ENCODE measurements at places on chromosomes 5 and 9.

- DNase-seq: no peak
Measured at GRCh38 chr9:121945849-121946248, 147.3 kb downstream of the TTLL11 start.

- DNase-seq: no peak
Measured at GRCh38 chr9:132733260-132733815, 63.1 kb downstream of the GTF3C4 start.

DNA sequence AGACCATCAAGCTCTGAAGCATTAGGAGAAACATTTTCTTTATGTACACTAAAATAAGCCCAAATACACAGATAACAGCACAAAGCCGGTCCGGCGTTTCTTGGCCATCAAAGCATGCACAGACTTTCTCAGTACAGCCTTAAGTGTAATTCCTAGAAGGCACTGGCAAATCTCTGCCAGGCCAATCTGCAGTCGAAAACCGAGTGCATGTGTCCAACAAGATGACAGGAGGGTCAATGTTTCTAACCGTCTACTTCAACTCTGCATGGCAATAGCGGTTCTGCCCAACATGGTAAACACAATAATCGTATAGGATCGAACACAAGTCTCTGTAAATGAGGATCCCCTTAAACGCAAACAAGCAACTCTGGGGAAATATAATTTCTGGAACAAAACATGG lies 1.1 kb downstream of the ARL15 start:
- DNase-seq: no peak

- DNase-seq: no peak
Measured at GRCh38 chr5:92070786-92071185, 687.7 kb upstream of the ARRDC3 start.

DNA sequence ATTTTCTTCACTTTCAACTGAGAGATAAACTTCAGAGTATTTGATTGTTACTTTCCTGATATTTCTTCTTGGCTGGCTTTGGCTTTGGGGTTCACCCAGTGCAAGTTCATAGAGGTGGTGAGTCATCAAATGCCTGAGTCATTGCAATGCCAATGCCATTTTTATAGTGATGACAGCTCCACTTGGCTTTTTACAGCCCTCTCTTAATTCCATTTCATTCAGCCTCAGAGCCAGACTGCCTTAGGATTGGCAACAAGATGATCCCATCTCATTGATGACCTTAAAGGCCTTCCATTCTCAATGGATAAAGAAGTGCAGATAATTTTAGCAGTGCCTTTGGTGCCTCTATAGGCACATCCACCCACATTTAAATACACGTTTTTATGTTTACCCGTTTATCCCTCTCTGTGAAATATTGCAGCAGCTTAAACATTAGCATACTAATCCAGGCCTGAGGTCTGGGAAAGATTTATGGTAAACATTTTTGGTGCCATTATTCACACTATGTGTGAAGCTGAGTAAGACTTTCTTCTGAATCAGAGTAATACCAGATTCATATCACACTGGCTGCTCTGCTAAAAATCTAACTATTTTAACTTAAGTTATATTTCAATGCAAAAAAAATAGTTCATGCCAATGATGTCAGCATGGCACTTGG lies 88.9 kb upstream of the TYRP1 start:
- DNase-seq: no peak

GRCh38 chr5:148343603-148344487 lies 8.5 kb downstream of the SPINK9 start:
- DNase-seq: no peak

GRCh38 chr9:61674882-61675281 lies 485.0 kb downstream of the SPATA31A7 start:
- DNase-seq: no peak

Measured in stimulated activated CD4-positive, alpha-beta T cell treated with anti-CD3 and anti-CD28 coated beads, Interleukin-12 subunit alpha, Interleukin-12 subunit beta, amount 100 ng/mL, for 24 hours (primary cell).